ENCODE measurements at places on chromosomes 12 and 14. TPM values are rescaled to one million over a fixed set of nuclear protein-coding genes. Genes with fewer than 3 reads are reported as not detected.

- DNase-seq: peak; percentile 83
Observed at GRCh38 chr12:124684971-124685688, 117.7 kb upstream of the NCOR2 start.

- no peak for DNase-seq
Observed at GRCh38 chr14:66216763-66217162, 269.4 kb upstream of the CCDC196 start.

DNA sequence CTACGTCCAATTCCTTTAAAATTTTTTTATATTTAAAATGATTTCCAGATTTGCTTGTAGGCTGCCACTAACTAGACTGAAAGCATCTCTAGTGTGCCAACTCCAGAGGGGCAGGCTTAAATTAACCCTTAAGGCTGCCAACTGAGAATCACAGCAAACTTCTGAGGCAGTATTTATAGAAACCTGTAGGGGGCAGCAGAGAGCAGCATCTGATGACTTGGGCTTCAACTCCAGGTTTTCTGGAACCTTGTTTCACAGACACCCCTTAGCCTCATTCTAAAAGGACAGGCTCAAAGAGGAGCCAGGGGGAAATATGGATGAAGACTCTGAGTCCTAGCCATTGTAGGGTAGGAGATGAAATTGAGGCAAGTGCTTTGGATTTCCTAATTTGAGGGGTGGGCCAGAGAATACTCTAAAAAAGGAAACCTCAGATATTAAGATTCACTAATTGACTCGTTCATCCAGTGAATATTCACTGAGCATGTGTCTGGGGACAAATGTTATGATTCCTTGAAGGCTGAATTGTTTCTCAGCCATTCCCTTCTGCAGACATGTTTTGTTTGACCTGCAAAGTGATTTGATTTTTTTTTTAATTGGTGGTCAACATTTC, 63.3 kb upstream of the HSPB8 start:
- peak; percentile 10 for DNase-seq

- no peak for DNase-seq
Observed at GRCh38 chr12:120013659-120014380, 24.8 kb downstream of the BICDL1 start.

DNA sequence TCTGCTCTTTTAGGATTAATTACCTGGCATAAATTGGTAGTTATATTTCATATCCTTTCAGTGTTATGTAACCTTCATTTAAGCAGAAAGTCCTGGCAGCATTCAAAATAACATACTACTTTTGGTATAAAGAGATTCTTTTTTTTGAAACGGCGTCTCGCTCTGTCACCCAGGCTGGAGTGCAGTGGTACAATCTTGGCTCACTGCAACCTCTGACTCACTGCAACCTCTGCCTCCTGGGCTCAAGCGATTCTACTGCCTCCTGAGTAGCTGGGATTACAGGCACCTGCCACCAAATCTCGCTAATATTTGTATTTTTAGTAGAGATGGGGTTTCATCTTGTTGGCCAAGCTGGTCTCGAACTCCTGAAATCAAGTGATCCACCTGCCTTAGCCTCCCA, 9.2 kb downstream of the KTN1 start:
- no peak for DNase-seq

- DNase-seq: no peak
Observed at GRCh38 chr14:81200054-81200453, 20.7 kb downstream of the GTF2A1 start.

DNA sequence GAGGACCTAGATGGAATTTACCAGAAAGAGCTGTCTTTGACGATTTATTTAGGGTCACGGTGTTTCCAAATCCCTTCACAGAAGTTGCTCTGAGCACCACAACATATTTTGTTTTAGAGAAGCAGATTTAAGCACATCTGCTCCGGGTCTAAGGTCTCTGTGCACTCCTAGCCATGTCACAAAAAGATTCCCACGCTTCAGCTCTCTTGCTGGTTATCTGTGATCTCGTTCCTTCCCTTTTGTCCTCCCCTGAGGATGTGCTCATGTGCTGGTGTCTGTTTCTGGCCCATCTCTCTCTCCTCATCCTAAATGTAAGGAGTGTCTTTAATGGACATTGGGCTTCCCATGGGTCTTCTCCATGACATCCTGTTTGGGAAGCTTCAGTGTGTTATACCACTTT, 53.7 kb upstream of the GNPNAT1 start:
- no peak for DNase-seq

GRCh38 chr12:129696405-129696804, 207.4 kb downstream of the TMEM132D start:
- no peak for DNase-seq

GRCh38 chr12:70048521-70049250, 194.5 kb upstream of the CNOT2 start:
- DNase-seq: no peak

DNA sequence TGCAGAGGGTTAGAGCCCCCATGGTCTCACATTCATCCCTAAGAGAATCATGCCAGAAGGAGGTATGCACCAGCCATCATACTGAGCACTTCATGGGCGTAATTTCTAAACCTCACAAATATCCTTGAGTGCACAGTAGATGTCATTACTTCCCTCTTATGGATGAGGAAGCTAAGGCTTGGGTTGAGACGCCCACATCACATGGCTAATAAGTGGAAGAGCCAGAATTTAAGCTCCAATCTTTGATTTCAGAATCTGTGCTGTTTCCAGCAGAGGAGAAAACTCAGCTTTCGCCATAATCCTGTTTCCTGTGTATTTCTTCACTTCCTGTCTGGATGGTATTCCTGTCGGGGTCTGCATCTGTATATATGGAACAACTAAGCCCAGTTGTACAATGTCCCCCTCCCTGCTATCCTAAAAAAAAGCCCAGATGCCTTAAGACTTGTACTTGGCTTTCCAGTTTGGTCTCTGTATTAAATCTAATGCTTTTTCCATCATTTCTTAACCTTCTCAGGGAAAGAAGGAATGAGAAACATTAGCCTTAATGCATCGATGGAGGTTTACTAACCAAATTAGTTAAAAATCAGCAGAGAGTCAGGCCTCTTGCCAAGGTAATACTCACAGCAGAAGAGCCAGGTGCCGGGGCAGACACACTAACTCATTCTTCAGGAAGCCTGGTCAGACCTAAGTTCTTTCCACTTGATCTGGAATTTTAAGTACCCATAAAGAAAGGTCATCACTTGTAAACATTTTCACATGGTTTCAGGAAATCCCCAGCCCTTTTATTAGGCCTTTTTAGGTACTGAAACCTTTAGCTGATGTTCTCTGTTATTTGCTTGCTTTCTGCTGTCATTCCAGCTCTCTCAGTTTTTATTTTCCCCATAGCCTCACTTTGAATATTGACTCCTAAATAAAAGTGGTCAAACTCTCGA, 5.3 kb downstream of the ISCU start:
- peak; percentile 68 for DNase-seq

GRCh38 chr12:54608769-54609168, 20.3 kb upstream of the PPP1R1A start:
- no peak for DNase-seq

DNA sequence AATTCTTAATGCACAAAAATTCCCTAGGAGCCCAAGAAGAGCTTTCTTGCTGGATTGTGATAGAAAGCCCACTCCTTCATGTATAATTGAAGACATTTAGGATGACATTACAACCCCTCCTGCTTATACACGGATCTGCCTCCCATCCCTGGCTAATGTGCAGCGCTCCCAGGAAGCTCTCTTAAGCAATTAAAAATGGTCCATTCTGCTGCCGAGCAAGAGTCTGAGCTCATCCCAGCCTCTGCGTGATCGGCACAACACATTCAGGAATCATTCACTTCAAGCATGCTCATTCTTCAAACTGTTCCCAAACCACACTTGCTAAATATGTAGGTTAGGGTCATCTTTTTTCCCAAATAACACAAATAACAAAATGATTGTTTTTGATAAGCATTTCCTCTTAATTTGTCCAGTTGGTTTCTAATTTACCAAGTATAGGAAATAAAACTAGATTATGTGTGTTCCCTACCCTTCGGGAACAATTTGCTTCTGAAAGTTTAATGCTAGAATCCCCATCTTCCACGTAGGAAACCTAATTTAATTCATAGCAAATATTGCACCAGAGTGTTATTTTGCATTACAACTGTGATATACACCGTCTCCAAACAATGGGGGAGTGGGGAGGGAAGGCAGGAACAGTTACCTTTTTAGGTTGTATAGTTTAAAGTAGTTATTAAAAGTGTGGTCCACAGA, 17.3 kb upstream of the TMEM233 start:
- no peak for DNase-seq

DNA sequence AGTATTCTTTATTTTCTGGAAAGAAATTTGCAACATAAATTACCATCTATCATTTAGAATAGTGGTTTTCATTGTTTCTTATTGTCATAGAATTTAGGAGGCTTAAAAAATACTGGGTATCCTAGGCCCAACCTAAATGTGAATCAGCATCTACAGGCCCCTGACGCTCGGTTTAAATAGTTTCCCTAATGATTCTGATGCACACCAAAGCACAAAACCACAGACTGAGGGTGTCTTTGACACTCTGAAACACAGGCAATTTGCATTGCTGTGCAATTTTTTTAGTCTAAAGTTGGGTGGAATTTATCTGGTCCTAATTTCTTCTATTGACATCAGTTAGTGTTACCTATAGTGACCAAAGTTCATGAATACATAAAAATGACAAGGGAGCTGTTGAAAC, 87.6 kb upstream of the SSTR1 start:
- no peak for DNase-seq

- no peak for DNase-seq
Observed at GRCh38 chr12:15049461-15050153, 76.8 kb downstream of the PDE6H start.

DNA sequence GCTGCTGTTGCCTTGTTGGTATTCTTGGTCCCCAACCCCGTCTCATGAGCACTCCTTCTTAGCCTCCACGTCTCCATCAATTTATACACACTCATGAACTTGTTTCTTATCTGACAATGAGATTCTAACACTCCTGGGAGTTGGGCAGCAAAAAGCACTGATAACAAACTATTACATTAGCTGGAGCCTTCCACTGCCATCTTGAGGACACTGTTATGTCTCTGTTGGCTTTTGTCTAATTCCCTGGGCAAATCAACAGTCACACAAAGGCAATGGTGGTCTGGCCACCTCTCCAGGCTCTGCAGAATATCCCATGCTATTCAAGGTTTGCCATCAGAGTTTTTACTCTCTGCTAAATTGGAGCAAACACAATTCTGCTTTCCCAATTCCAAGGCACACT, 117.8 kb upstream of the COCH start:
- no peak for DNase-seq

GRCh38 chr12:40552868-40553267, 139.4 kb upstream of the CNTN1 start:
- no peak for DNase-seq

DNA sequence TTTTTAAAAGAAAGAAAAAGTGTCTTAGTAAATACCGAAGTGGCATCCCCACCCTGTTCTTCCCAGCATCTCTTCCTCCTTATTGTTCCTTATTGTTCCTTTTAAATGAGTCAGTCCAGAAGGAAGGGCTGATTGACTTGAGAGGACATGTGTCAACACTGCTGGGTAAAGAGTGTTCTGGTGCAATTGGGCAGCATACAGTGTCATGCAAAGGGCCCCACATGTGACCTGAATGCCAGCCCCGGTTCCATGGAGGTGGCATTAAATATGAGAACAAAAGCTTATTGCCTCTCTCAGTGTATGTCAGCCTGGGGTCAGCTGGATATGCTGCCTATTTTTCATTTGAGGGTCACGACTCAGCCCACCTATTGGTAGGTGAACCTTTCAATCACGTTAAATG, 58.9 kb upstream of the RIC8B start:
- DNase-seq: no peak

DNA sequence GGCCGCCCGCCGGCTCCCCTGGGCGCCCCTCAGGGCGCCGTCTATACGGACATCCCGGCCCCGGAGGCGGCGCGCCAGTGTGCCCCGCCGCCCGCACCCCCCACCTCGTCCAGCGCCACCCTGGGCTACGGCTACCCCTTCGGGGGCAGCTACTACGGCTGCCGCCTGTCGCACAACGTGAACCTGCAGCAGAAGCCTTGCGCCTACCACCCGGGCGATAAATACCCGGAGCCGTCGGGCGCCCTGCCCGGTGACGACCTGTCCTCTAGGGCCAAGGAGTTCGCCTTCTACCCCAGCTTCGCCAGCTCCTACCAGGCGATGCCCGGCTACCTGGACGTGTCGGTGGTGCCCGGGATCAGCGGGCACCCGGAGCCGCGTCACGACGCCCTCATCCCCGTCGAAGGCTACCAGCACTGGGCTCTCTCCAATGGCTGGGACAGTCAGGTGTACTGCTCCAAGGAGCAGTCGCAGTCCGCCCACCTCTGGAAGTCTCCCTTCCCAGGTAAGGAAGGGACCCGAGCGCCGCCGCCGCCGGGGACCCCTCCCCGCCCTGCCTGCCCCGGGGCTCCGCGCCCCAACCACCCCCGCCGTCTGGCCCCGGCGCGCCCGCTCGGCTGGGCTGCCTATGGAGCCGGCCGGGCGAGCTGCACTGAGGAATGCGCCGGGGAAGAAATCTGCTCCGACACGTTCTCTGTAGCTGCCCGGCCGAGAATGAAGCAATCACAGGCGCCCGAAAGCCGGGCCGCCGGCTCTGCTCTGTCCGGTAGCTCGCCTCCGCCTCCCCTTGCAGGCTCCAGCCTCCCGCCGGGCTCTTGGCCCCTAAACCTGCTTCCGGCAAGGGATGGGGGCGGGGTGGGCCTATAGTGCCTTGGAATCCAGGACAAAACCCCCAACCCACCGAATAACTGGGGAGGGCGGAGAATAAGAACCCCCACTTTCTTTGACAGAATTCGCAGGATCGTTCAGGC, 794 bp downstream of the HOXC13 start:
- DNase-seq: no peak

DNA sequence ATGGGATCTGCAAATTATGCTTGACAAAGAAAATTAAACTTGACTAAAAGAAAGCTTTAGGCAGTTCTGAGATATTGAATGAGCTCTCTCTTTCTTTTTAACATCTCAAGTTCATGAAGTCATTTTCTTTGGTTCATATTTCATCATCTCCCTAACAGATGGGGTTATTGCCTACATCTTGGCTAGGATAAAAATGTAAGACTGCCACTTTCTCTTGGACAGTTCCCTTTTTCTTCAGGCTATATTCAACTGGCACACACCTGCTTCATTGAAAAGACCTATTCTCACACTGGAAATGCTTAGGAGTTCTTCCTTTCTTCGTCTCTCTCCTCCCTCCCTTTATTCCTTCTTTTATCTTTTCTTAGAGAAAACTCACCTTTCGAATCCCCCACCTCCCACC, 355.9 kb upstream of the SEL1L start:
- DNase-seq: no peak

The CISTR gene
- total RNA-seq: not detected

The FAM90A1 gene
- total RNA-seq: not detected

The MMP19 gene
- 4.7 TPM for total RNA-seq

The TEX22 gene
- total RNA-seq: 2.5 TPM

The PYGL gene
- 104 TPM for total RNA-seq

The CLMN gene
- 10.8 TPM for total RNA-seq

The TTC9 gene
- total RNA-seq: 8.4 TPM

The FNTB gene
- 20.0 TPM for total RNA-seq

The CATSPERB gene
- total RNA-seq: not detected

The ADAMTS20 gene
- 0.66 TPM for total RNA-seq

Measured in astrocyte (in vitro differentiated cells and primary cell).